C1 segment of cervical spinal cord (tissue), 14 donors: ENCODE measurements at places on chromosomes 5 and 9.

DNA sequence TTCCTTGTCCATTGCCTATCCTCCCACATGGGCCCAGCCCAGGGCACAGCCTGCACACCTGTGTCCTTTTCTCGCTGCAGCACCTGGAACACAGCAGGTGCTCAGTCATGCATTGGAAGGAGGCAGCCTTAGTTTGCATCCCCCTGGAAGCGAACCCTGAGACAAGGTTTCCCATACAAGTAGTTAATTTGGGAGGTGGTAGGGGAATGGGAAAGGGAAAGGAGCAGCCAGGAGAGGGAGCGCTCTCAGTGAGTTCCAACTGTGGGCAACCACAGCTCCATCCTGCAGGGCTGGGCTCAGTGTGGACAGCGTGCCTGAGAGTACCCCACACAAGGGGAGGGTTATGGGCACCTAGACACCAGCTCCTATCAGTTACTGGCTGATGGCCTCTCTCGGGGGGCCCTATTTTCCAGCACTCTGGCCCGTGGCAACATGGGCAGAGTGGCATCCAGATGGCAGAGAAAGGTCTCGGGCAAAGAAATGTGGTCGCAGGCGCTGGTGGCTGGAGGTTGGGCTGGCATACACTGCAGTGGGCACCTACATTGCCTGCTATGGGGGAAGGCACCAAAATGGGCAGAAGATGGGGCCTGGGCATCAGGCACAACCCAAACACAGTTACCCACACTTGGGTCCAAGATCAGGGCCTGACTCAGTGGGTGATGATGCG is 50.1 kb downstream of the TSPAN17 start:
- DNase-seq: no peak

- DNase-seq: no peak
Measured at GRCh38 chr5:65811885-65812284, 89.9 kb downstream of the NLN start.

- DNase-seq: no peak
Measured at GRCh38 chr5:10975945-10976344, 214.9 kb upstream of the DAP start.

DNA sequence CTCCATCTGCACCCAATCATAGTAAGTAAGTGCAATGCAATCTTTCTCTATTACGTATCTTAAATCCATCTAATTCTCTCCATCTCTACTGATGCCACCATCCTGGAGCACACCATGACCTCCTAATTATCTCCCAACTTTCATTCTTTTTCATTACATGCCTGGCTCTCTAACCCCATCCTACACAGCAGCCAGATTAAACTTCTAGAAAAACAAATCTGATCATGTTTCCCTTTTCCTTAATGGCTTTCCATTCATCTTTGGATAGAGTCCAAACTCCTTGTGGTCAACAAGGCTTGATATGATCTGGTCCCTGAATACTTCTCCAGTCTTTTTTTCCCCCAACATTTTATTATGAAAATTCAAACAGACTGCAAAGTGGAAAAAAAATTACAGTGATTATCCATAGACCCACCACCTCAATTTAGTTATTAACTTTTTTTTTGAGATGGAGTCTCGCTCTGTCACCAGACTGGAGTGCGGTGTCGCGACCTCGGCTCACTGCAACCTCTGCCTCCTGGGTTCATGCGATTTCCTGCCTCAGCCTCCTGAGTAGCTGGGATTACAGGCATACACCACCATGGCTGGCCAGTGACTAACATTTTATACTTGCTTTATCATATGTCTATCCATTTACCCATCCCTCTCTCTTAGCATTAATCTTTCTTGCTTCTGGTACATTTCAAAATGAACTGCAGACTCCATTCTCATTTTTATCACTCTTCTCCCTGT is 5.2 kb downstream of the PPP2R2B start:
- no peak for DNase-seq

GRCh38 chr5:96243203-96243602 is 189.8 kb downstream of the PCSK1 start:
- no peak for DNase-seq

DNA sequence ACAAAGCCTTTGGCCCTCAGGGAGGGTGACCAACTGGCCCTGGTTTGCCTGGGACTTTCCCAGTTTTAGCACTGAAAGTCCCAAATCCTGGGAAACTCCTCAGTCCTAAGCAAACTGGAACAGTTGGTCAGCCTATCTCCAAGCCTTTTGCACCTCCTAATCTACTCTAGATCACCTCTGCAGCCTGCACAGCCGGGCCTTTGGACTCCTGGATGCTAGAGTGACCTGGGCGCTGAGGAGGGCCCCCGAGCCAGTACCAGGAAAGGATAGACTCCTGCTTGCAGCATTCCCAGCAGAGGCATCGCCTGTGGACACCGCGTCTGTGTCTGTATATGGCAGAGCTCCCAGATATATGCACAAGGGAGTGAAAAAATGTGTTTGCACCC is 15.1 kb downstream of the IRF1 start:
- no peak for DNase-seq

DNA sequence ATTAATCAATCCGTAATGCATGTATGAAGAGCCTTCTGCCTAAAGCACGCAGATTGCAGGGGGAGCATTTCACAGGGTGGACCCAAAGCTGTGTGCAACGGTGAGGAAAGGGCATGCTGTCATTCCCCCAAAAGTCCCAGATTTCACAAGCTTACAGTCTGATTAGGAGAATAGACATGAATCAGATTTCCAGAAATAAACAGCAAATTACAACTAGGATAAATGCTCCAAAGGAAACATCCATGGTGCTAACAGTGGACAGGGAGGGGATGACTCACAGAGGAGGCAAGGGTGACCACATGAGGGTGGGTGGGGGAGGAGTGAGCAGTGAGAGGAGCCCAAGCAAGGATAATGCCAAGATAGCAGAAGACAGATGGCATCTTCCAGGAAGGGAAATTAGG is 258.4 kb upstream of the TAS2R1 start:
- DNase-seq: no peak

DNA sequence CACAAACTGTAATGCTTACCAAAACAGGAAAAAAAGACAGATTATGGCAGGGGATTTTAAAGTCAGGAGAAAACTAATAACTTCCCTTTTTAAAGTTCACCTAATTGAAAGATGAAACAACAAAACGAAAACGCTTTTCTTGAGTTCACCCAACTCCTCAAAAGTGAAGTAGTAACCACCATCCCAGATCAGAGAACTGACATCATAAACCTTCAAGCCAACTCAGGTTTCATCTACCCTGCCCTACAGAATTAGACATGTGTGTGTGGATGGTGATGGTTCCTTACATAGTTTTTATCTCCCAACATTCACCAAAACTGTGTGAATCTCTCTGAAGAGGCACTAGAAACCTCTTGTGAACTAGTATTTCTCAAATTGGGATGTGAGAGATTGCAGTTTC is 195.2 kb upstream of the PTGER4 start:
- no peak for DNase-seq

DNA sequence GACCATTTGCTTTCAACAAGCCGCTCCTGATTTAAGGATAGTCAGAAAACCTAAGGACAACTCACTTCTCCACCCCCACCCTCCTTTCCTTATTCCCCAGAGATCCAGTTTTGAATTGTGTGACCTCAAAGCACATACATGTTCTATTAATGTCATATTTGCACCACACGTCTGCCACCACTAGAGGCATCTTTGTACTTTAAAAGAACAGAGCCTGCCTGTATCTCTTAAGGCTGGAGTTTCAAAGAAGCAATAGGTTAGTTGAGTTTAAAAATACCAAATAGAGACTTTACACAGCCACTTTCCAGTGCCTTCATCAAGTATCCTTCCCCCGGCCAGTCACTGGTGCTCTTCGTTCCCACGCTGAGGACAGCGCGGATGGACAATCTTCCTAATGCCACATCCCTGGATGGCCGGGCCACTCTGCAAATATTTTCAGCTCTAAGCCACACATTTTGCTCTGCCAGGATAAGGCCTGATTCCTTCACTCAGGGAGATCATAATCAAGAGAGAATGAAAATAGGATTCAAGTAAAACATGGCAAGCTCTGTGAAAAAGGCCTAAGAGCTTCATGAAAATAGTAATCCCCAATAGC is 146.3 kb downstream of the SNCAIP start:
- no peak for DNase-seq

- DNase-seq: no peak
Measured at GRCh38 chr9:24118190-24118589, 292.1 kb upstream of the ELAVL2 start.

- DNase-seq: no peak
Measured at GRCh38 chr9:120920806-120921178, 5.8 kb downstream of the TRAF1 start.

DNA sequence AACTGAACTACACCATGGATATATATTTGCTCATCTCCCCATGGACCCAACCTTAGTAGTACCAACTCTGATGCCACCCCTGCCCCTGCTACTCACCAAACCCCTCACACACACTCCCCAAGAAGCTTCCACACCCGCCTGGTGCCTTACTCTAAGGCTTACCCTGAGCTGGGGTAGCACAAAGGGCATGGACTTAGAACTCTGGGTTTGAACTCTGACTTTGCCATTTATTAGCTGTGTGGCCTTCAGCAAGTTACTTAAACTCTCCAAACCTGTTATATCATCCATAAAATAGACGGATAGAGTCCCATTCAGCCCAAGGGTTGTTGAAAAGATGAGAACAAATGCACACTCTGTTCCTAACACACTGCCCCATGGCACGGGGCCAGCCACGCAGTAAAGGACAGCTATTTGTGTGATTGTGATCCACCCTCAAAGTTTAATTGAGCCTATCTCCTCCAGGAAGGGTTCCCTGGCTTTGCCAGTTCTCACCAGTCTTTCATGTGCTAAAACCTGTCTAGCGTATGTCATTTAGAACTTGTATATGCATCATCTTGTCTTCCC is 111.0 kb downstream of the KLHL3 start:
- DNase-seq: no peak

DNA sequence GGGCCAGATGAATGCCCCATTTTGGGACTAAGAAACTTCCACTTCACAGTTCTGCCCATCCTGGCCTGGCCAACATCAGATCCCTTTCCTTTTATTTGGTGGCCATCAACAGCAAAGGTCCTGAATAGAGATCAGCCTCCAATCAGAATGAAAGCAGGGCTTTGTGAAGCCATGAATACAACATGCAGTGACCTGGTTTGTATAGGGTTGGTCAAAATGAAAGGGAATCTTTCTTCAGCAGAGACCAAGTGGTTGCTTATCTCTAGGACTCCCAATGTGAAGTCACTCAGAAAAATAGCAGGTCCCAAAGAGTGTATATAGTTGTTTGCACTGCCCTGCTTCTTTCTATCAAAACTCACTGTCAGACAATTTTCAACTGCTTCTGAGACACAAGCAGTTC is 113.9 kb upstream of the SLC12A2 start:
- no peak for DNase-seq

- no peak for DNase-seq
Measured at GRCh38 chr5:169158764-169159163, 142.2 kb downstream of the SLIT3 start.

- DNase-seq: no peak
Measured at GRCh38 chr5:92003806-92004205, 620.7 kb upstream of the ARRDC3 start.

DNA sequence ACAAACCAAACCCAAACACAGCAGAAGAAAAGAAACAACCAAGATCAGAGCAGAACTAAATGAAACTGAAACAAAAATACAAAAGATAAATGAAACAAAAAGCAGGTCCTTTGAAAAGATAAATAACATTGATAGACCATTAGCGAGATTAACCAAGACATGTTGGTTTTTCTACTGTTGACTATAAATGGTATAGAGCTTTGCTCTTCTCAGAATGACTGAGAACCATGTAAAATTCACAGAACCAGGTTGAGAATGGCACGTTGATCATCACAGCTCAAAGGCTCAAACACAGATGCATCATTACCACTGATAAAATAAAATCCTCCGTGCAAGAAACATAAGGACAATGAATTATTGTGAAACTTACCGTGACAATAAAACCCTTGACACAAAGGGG is 105.2 kb downstream of the MARCHF11 start:
- DNase-seq: no peak

DNA sequence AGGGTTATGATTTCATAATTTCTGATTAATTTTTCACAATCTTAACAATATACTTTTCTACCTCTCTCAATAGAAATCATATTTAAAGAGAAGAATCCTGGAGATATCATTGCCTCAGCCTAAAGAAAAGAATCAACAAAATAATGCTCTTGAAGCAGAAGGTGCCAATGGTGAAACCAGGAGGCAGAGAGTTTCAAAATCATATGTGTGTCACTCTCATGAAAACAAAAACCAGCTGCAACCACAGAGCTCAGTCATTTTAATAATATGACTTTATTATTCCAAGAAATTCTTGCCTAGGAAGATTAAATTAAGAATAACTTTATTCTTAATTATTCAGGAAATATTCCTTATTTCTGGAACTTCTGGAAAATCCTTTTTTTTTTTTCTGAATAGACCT is 266.8 kb upstream of the ACTBL2 start:
- DNase-seq: no peak

DNA sequence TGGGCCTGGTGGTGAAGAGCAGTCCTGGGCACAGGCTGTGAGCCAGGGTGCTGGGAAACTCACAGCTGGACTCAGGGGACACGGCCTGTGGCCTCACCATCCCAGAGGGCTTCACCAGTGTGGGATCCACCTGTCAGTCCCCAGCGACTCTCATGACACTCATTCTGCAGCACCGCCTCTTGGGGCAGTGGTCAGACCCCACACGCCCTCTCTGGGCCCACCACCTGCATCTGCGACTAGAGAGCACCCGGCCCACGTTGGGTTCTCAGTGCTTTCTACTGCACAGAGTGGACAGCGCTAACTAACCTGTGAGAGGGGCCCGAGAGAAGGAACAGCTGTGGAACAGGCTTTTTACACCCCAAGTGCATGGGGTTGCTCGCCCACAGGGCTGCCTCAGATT is 45.8 kb upstream of the GARNL3 start:
- no peak for DNase-seq

GRCh38 chr9:98430535-98431292 is 175.3 kb upstream of the TBC1D2 start:
- no peak for DNase-seq

GRCh38 chr5:53069626-53070025 is 39.9 kb downstream of the MOCS2 start:
- no peak for DNase-seq

GRCh38 chr9:33165263-33166151 is 1.6 kb downstream of the B4GALT1 start:
- DNase-seq: no peak

GRCh38 chr5:24059716-24060115 is 552.3 kb downstream of the PRDM9 start:
- no peak for DNase-seq
